AG09309 (cell line): ENCODE measurements at places on chromosomes 12 and 14.

GRCh38 chr12:48486679-48487078 lies 4.4 kb downstream of the C12orf54 start:
- DNase-seq = no peak

GRCh38 chr12:92259696-92260251 lies 114.1 kb upstream of the BTG1 start:
- DNase-seq = no peak

DNA sequence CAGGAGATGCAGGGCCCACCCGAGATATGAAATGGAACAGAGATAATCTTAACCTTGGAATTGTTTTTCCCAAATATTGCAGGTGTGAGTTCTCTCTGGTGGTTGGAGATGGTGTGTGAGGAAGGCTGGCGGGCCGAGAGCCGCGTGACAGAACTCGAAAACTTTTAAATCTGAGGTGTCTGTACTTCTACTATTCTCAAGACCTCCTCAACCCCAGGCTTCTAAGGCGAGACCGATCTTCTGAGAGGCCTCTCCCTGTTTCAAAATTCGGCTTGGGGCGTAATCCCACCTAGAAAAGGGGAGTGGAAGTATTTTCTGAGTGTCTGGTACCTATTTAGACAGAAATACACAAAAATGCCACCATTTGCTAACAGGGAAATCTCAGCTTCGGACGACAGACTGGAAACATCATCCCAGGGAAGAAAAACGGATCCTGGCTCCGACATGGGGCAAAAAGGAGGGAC lies 611 bp downstream of the SARNP start:
- DNase-seq = no peak

DNA sequence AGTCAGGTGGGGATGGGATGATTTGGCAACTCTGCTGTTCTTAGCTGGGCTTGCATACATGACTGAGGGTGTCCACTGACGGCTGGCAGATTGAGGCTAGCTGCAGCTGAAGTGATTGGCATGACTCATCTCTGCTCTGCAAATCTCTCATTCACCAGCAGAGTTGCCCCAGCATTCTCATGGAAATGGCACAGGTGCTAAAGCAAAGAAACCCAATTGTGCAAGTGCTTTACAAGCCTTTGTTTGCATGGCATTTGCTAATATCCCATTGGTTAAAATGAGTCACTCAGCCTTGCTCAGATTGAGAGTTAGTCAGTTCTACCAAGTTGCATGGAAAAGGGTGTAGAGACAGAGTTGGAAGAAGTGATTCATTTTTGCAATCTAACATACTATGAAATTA lies 389.7 kb upstream of the FAR2 start:
- peak; percentile 31 for DNase-seq

GRCh38 chr14:72513965-72514659 lies 379.8 kb downstream of the DPF3 start:
- peak; percentile 24 for DNase-seq

DNA sequence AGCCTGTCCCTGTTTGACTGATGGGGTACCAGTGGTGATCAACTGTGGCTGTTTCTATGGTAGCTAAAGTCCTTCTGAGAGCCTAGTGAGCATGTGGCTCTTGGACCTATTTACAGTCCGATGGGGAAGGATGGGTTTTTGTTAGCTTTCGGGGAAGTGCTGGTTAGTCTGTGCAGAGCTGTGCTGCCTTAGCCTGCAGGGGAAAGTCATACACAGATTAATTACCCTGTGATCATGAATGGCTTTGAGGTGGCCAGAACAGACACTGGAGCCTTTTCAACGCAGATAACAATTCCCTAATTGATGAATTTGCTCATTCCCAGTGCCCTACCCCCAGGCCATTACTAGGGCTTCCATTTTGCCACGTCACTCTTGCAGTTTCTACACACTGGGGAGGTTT lies 99.7 kb downstream of the WSCD2 start:
- DNase-seq = no peak

GRCh38 chr14:76677534-76678145 lies 83.6 kb upstream of the VASH1 start:
- no peak for DNase-seq

DNA sequence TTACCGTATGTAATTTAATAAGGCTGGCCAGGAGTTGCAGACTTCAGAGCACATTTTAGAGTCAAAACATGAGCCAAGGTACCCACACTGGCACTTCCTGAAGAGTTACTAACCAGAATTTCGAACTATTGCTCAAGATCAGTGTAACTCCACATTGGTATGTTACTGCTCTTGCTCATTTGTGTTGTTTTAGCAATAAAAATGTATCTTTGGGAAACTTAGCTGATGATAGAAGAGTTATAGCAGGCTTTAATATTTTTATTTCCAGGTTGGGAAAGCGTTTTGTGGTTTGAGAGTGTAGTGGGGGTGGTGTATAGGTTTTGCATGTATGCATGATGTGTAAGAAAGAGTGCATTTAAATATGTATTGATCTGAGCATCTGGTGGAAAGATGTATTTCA lies 96.6 kb downstream of the SCN8A start:
- peak; percentile 78 for DNase-seq

DNA sequence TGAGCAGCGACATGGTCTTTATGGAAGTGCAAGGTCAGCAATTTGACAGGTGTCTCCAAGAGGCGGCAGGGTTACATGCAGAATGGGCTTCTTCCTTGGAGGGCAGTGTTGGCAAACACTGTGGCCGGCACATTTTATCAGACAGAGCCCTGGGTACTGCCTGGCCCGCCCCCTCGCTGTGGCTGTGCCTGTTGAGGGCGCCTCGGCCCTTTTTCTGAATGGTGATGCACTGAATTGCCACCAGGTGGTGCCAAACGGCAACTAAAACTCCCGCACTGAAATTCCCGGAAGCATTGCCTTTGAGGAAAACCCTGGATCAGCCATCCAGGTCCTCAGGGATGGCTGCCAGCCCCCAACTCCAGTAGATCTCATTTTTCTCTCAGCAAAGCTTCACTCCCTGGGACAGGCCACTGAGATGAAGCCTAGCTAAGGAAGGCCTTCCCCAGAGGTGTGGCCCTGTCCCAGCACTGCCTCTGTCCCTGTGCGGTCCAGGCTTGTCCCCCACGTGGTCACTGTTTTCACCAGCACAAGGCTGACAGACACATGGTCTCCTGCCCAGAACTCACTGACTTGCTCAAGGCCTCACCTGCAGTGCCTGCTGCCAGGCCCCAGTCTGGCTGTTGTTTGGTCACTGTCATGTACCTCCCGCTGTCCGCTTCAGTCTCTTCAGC lies 73.6 kb downstream of the TESC start:
- DNase-seq = no peak

DNA sequence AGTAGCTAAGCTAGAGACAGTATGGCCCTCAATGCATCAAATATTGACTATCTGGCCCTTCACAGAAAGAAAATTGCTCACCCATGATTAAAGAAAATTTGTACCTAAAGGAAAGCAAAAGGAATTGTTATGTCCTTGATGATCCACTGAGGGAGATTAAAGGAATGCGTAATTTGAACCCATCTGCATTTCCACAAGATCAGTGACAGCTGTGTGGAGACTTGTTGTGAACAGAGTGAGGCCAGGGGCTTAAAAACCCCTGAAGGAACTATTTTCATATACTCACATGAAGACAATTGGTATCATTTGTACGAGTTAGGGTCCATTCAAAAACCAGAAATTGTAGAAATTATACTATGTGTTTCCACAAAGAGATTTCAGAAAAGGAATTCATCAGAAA lies 1908.1 kb upstream of the SEL1L start:
- no peak for DNase-seq

DNA sequence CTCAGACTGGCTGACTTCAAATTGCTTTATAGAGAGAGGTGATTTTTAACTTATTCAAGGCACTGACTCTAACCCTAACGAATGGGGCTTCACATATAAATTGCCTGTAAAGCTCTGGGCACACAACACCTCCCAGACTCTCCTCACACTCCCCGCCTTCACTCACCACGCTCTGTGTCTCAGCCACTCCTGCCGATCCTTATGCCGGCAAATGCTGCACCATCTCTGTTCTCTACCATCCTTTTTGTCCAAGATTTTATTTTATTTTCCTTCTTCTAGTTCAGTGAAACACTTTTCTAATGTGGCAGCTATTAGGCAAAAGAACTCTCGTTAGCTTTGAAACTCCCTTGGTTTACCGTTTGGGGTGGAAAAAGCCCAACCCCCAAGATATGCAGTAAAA lies 446.1 kb upstream of the TMEM132C start:
- DNase-seq = no peak

DNA sequence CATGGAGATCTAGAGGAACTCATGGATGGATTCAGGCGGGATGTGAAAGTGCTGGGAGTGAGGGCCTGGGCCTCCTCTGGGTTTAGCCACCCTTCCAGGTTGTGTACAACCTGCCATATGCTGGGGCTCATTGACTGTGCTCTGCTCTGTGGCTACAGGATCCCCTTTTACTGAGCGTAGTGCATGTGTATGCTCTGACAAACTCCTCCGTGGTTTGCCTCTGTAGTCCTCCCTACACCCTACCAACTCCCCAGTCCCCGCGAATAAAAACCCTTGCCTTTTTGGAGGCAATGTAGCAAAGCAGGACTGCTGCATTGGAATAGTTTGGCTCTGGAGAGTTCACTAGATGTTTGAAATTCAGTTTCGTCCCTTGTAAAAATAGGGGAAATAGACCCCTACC lies 17.4 kb downstream of the JDP2 start:
- no peak for DNase-seq

GRCh38 chr14:82182646-82183045 lies 649.0 kb upstream of the SEL1L start:
- DNase-seq = no peak

- no peak for DNase-seq
Observed at GRCh38 chr14:93375673-93376156, 28.7 kb downstream of the COX8C start.

GRCh38 chr12:102050660-102051430 lies 10.9 kb downstream of the WASHC3 start:
- DNase-seq = no peak

GRCh38 chr14:91649930-91650329 lies 82.0 kb downstream of the CATSPERB start:
- peak; percentile 11 for DNase-seq

GRCh38 chr12:130745921-130746320 lies 29.8 kb upstream of the RIMBP2 start:
- DNase-seq = no peak

- DNase-seq = no peak
Observed at GRCh38 chr14:55706893-55707292, 126.9 kb downstream of the KTN1 start.

DNA sequence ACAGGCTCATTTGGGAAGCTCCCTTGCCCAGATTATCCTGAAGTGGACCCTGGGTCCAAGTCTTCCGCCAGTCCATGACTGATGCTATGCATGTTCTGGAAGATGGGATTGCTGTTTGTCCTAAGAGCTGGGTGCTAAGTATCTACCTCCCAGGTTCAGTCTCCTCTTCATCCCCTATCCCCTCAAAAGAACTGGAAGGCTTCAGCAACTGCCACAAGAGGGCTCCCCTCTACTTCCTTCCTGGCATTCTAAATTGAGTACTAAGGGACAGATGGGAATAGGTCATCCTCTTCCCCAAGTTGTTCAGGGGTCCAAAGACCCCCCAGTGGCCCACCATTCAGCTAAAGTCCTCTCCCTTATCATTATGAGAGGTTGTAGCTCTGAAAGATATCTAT lies 9.0 kb upstream of the FKBP11 start:
- no peak for DNase-seq

DNA sequence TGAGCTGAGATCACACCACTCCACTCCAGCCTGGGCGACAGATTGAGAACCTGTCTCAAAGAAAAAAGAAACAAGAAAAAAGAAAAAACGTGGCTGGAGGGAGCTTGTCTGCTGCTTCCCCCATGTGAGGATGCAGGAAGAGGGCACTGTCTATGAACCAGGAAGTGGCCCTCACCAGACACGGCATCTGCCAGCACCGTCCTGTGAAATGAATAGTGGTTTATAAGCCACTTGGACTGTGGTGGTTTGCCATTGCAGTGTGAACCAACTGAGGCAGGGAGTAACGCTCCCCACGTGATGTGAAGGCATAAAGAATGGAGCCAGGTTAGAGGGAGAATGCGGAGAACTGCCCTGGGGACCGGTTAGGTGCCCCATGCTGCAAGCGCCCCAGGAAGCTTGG lies 4.5 kb upstream of the BRF1 start:
- no peak for DNase-seq

DNA sequence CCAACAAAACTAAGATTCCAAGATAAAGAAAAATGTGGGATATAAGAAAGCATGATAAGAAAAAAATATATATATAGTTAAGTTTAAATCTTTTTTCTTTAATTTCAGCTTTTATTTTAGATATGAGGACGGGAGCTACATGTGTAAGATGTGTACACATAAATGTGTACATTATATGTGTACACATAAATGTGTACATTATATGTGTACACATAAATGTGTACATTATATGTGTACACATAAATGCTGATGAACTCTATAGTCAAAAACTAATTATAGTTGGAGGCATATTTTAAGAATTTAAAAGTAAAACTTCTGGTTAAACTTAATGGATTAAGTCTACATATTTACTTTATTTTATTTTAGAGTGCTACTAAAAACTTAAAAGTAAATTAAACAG lies 123.6 kb downstream of the BTG1 start:
- DNase-seq = no peak

- no peak for DNase-seq
Observed at GRCh38 chr14:82084813-82085212, 551.2 kb upstream of the SEL1L start.

- no peak for DNase-seq
Observed at GRCh38 chr12:130280231-130280630, 57.5 kb upstream of the PIWIL1 start.

DNA sequence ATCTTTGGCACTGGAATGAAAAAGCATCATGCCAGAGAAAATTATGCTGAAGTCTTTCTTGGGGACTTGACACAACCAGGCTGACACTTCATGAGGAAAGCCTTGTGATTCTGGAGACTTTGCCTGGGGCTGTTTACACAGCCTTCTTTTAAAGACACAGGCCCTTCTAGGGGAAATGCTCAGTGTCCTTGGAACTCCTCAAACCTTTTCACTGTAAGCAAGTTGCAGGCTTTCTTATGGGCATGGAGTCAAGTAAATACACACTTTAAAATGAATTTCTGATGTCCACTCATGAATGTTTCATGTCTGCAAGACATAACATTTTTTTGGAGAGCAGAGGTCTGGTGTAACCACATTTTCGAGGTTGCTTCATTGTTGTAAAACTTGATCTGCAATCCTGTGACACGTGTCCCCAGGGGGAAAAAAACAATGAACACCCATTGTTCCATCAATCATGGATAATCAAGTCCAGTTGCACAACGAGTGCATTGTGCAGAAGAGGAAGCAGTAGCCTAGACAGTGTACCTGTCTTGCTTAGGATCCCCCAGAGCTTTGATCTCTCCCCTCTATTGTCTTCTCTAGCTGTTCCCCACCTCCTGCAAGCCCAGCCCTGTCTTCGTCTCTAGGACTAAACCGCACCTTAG lies 155.1 kb upstream of the PRICKLE1 start:
- DNase-seq = peak; percentile 74

- no peak for DNase-seq
Observed at GRCh38 chr12:114850661-114851275, 166.8 kb upstream of the TBX3 start.

- DNase-seq = no peak
Observed at GRCh38 chr12:43054085-43054484, 464.5 kb upstream of the PRICKLE1 start.

GRCh38 chr14:103512701-103513611 lies 9.7 kb downstream of the CKB start:
- peak; percentile 60 for DNase-seq

GRCh38 chr12:90672081-90672480 lies 282.9 kb downstream of the CCER1 start:
- DNase-seq = no peak
